ENCODE measurements at places on chromosomes 6 and 20.

- DNase-seq: peak; percentile 3
Measured at GRCh38 chr20:35226884-35227681, 593 bp downstream of the MMP24 start.

DNA sequence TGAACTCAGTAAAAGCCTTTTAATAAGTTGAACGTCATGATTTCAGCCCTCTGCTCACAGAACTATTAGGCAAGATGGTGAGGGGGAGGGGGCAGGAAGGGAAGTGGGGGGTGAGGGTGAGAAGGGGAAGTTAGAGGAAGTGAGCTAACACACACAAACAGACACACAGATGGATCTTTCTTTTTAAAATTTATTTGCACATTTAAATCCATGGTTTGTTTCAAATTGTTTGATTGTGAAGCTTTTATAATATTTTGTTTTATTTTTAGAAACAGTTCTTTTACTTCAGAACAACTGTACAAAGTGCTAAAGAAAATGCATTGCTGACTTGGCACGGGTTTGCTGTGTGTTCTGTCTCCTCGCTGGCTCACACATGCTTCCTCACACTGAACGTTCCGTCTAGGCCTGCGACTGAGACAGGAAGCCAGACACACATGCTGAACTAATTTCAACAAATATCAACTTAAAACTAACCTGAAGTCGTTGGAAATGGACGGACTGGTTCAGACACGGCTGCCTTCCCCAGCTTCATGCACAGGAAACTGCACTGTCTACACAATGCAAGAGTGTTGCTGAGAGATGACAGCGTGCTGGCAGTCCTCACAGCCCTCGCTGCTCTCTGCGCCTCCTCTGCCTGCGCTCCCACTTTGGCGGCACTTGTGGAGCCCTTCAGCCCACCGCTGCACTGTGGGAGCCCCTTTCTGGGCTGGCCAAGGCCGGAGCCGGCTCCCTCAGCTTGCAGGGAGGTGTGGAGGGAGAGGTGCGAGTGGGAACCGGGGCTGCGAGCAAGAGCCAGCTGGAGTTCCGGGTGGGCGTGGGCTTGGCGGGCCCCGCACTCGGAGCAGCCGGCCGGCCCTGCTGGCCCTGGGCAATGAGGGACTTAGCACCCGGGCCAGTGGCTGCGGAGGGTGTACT, 8.1 kb upstream of the ZBP1 start:
- no peak for DNase-seq

DNA sequence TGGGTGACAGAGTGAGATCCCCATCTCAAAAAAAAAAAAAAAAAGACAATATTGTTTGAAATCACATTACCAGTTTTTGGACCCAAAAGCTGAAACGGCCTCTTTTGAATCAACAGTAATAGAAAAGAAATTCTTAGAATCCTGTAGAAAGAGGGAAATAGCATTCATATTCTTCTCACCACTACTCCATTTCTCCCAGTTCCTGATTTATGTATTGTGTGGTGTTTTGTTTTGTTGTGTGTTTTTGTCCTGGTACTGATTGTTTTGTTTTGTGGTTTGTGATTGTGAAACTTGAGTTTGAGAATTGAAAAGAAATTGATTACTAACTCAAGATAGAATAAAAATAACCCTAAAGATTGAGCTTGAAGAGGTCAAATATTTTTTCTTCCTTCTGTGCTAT, 26.2 kb upstream of the EEF1A1 start:
- DNase-seq: no peak

DNA sequence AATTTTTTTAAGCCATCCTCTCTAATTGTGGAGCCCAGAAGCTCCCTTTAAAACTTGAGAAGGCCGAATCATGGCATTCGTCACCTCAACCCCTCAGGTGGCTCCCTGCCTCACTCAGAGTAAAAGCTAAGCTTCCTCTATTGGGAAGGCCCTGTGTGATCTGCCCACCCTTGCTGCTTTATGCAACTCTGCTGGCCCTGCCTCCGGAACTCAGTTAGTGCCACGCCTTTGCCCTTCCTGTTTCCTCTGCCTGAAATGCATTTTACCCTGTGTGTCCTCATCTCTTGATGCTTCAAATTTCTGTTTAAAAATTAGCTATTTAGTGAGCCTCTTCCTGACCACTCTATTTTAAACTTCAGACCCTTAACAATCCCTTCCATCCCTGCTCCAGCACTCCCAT, 5.7 kb downstream of the PACRG start:
- DNase-seq: no peak

Measured in NCI-H1694 treated with DMSO at 0.1 percent for 48 hours (cell line).